ENCODE measurements at places on chromosomes 12 and 14.
A peak's percentile ranks its signal among the peaks of the same experiment; 100 is the strongest.

GRCh38 chr12:6724409-6724797 is 557 bp downstream of the COPS7A start:
- DNase-seq = no peak

GRCh38 chr14:40164083-40164482 is 731.9 kb upstream of the FBXO33 start:
- DNase-seq = no peak

GRCh38 chr12:26298785-26299621 is 103.6 kb downstream of the SSPN start:
- no peak for DNase-seq

DNA sequence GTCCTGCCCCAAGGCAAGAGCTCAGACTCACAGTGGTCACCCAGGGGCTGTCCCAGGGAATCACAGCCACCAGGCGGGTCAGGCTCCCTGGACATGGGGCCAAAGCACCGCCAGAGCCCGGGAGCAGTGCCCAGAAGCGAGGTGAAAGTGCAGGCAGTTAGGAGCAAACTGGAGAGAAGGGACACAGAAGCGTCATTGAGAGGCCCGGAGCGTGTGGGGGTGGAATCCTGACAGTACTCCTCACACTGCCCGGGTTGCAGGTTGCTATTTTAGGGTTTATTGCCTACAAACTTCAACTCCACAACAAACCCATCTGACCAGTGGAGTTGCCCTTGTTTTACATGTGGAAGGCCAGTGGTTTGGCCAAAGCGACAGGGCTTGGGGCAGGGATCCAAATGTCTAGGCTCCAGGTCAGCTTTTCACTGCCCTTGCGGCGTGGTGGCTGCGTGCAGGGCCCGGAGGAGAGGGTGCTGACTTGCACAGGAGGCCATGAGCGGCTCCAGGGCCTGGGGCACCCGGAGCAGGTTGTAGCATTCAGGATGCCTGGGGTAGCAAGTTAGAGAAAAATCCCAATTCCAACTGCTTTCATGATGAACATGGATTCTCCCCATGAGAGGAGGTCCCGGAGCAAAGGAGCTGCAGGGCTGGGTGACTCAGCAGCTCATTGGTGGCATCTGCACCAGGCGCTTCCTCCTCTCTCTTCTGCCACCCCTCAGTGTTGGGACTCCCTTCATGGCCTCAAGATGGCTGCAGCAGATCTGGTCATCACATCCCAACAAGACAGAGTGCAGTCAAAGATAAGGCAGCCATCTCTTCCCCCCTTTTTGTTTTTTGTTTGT is 112.3 kb upstream of the NCOR2 start:
- peak; percentile 89 for DNase-seq

GRCh38 chr12:15088105-15088504 is 115.3 kb downstream of the PDE6H start:
- no peak for DNase-seq

DNA sequence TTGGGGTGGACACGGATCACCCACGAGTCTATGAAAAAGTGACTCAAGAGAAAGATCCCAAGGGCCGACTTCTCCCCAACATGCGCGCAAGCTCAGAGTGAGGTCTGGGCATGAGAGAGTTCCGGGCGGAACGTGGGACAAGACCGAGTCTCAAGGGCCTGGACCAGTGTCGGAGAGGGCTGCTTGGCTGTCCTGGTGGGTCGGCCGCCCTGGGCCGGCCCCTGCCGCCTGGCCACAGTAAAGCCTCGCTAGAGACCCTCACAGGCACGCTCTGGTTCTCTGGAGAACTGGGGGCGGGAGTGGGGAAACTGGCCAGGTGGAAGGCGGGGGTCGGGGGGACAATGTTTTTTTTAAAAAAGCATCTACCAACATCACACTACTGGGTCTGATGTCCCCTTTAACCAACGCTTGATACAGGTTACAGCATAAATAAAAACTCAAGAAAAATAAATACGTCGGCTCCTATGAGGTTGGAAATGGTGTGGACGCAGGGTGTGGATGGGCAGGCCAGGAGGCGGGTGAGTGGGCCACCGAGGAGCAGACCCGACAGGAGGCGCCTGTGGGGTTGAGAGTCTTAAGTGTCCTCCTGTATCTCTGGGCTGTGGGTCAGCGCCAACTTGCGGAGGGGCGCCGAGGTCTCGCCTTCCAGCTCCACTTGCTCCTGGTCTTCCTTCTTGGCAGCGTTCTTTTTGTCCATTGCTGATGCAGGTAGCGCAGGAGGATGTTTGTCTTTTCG is 74.7 kb downstream of the KLHL28 start:
- no peak for DNase-seq

DNA sequence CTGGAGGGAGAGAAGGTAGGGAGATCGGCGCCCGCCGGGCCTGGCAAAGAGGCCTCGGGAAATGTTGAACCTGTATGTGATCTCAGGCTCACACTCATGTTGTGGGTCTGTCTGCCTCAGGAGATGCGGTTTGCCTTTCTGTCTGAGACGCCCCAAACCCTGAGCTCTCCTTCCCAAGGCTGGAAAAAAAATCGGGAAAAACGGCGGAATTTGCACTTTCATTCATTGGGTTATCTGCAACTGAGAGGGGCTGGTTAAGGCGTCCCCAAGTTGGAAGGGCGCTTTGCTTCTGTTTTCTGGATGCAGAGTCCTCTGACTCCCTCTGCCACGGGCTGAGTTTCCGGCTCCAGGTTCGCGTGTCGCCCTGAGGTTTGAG is 5.0 kb upstream of the HOXC9 start:
- no peak for DNase-seq

GRCh38 chr12:99983456-99984258 is 1.1 kb downstream of the ANKS1B start:
- DNase-seq = no peak

DNA sequence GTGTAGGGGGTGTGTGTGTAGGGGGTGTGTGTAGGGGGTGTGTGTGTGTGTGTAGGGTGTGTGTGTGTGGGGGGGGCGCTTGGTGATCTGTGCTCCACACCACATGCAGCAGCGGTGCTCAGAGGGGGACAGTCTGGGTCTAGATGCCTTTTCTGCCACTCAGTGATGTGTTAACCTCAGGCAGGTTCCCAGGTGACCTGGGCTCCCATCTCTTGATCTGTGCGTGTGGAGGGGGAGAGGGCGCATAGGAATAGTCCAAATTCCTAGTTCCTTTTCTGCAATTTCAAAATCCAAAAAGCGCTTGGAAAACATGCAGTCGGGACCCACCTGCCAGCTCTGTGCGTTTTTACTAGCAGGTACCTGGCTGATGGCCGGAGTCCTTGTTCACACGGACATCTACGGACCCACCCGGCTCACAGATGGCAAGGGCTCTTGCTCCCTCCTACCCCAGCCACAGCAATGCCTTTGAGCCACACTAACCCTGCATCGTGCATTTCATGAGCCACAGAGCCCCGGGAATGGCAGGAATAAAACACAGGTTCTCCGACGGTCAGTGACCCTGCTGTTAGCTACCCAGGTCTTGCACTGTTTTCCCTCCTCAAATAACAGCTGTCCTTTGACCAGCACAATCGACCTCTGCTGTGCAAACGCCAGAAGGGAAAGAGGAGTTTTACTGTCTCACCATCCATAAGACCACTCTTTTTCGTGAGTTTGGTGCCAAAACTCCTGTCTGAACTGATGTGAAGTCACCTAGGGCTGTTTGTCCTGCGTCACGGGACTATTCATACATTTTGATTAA is 120.8 kb downstream of the GLT1D1 start:
- DNase-seq = no peak

GRCh38 chr14:67395876-67396189 is 16.1 kb downstream of the PLEK2 start:
- no peak for DNase-seq

DNA sequence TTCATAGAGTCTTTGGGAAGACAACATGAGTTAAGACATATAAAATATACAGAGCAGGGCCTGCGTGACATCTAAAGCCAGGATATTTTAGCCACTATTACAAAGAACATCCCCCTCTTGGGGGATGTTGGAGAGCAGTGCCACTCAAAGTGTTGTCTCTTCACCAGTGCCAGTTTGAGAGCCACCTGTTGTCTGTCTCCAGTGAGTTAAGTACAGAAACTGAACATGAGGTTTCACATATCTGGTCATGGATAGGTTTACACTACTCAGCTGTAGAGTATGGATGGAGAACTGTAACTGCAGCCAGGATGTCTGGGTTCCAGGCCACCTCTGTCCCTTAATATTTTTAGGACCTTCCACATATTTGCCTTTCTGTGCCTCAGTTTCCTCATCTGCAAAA is 39.1 kb downstream of the RNFT2 start:
- no peak for DNase-seq

DNA sequence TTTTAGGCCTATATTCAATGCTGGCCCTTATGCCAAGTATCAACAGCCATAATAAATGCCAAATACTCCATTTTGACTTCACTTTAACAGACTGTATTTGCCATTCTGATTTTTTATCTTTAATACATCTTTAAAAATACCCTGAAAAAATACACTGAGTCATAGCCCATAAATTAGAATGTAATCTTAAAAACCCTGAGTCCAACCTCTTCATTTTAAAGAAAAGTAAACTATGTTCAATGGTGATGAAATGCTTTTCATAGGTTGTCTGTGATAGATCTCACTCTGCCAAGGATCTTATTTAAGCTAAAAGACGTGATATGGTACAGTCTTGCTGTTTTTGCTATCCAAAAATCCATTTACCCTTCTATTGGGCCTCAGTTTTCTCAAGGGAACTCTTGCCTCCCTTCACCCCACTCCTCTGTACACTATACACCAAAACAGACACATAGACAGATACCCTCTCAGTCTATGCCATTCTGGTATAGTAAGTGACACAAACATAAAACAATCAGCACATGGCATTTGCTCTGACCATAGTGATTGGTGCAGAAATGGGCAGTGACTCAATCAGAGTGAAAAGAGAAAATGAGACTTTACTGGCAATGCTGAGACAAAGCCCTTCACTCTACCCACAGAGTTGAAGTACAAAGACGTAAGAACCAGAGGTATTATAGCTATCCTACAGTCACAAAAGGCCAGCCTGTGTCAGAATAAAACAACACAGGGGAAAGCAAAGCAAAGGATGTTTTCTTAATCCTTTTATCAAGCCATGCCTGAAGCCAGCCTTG is 49.1 kb downstream of the BTG1 start:
- DNase-seq = no peak

DNA sequence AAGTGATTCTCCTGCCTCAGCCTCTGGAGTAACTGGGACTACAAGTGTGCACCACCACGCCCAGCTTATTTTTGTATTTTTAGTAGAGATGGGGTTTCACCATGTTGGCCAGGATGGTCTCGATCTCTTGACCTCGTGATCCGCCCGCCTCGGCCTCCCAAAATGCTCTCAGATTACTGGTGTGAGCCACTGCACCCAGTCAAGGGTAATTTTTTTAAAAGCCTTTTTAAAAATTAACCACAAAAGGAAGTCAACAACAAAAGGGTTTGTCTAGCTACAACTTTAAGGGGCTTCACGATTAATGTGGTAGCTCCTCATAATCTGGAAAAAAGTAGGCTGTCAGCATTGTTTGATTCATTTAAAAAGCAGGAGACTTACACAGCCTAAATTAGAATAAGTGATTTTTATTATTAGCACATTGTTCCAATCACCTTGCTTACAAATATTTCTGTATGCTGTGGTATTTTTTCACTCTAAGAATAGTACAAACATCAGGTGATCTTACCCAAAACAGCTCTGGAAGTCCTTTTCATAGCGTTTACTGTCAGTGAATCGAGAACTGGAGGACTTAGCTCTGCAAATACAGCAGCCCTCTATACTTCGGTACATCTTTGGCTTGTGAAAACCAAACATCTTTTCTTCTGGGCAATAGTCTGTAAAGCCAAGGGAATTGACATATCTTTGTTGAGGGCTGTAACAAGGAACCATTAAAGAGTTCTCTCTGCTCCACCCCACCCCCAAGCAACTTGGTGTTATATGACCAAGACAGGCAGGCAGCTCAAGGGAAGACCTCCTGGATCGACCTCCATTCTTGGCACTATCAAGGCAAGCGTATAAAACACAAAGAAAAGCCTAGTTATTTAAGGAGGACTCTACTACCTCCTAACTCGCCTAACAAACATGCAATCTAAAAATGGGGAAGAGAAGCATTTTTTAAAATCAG is 28.1 kb downstream of the SINHCAF start:
- DNase-seq = no peak

DNA sequence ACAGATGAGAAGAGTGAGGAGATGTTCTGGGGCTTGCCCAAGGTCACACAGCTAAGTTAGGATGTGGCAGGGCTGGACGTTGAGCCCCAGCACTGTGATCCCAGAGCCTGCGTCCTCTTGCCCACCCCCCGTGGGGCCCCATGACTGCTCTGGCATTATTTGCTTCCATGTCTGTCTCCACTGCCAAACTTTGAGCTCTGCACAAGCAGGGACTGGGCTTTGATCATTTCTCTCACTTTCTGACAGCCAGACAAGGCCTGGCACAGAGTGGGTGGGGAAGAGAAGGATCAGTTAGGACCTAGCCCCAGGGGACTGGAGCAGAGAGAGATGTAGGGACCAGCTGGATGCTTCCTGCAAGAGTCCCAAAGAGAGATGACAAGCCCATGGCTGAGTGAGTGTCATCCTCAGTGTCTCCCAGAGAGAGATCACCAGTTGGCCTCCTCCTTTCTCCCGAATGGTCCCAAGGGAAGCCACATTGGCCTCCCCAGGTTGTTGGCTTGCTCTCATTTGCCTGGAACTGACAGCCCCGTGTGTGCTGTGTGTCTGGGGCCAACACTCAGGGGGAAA is 126.7 kb upstream of the PWP1 start:
- no peak for DNase-seq

- DNase-seq = peak; percentile 20
Measured at GRCh38 chr14:26917086-26917485, 319.3 kb upstream of the NOVA1 start.

DNA sequence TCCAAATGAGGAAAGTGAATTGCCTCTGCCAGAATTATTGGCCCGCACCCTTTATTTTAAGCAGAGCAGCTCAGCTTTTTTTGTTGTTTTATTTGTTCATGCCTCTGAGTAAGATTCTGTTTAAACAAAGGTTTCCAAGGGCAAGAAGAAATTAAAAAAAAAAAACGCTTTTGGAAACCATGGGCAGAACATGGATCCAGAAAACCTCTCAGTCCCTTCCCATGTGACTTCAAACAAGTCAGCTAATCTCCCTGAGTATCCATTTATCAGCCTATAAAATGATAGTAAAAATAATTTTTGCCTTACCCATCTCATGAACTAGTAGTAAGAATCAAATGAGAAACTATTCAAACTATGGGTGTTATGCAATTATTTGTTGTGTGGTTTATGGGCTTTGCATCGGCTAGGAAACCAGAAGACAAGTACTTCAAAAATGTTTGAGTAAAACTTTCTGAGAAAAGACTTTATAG is 27.6 kb downstream of the KITLG start:
- no peak for DNase-seq

Measured in testis (tissue), 5 donors.